Mesendoderm (in vitro differentiated cells): ENCODE measurements at places on chromosomes 16 and 17.

- no peak for DNase-seq
Measured at GRCh38 chr17:72887917-72888316, 204.6 kb downstream of the SLC39A11 start.

DNA sequence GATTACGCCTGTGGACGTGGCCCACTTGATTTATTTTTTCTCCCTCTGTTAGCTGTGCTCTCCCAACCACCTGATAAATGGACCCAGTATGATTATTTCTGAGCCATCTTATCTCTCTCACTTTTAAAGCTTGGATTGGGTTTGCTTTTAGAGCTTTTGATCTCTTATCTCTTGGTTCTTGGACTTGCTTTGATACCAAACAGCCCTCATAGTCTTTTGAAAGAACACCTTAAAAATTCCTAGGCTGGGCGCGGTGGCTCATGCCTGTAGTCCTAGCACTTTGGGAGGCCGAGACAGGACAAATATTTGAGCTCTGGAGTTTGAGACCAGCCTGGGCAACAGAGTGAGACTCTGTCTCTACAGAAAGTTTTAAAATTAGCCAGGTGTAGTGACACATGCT, 25.8 kb downstream of the SMTNL2 start:
- no peak for DNase-seq

GRCh38 chr16:9264067-9264466, 172.6 kb downstream of the HAPSTR1 start:
- no peak for DNase-seq

DNA sequence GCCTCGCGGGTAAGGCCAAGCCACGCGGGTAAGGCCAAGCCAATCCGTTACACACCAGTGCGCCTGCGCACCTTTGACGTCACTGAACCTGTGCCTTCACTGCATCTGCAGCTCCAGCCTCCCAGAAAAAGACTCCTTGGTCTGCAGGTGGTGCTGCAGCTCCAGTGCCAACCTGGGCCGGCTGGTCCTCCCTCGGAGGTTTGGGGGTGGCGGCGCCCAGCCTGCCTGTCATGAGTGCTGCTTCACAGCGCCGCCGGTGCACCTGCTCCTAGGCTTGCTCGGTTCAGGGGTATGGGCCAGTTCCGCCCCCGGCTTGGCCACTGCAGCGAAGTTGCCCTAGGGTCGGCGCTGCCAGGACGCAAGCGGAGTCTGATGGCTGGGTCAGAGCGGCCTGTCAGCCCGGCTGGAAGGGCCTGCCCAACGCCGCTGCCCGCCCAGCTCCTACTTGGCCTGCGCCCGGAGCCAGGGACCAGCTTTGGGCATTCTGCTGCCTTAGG, 146.6 kb downstream of the USP22 start:
- DNase-seq, result no peak

DNA sequence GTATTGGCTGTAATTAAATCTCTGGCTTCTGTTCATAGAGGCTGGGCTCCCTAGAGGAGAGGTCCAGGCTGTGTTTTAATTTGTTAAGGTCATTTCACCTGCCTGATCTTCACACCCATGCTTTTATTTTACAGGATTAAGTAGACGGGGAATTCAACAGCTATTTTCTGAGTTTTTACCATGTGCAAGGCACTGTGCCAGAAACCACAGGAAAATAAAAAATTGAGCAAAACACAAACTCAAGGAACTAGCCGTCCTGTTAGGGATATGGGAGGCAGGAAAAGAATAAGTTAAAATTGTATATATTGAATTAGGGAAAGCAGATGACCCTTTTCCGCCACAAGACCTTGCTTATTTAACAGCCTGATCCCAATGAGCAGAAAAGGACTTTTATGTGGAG, 29.1 kb downstream of the HS3ST3A1 start:
- DNase-seq, result no peak

- no peak for DNase-seq
Measured at GRCh38 chr16:50996166-50996829, 154.8 kb downstream of the SALL1 start.

- peak; percentile 79 for DNase-seq
Measured at GRCh38 chr17:14303343-14304221, 2.7 kb downstream of the HS3ST3B1 start.

- no peak for DNase-seq
Measured at GRCh38 chr17:65688307-65688706, 126.9 kb upstream of the AXIN2 start.

DNA sequence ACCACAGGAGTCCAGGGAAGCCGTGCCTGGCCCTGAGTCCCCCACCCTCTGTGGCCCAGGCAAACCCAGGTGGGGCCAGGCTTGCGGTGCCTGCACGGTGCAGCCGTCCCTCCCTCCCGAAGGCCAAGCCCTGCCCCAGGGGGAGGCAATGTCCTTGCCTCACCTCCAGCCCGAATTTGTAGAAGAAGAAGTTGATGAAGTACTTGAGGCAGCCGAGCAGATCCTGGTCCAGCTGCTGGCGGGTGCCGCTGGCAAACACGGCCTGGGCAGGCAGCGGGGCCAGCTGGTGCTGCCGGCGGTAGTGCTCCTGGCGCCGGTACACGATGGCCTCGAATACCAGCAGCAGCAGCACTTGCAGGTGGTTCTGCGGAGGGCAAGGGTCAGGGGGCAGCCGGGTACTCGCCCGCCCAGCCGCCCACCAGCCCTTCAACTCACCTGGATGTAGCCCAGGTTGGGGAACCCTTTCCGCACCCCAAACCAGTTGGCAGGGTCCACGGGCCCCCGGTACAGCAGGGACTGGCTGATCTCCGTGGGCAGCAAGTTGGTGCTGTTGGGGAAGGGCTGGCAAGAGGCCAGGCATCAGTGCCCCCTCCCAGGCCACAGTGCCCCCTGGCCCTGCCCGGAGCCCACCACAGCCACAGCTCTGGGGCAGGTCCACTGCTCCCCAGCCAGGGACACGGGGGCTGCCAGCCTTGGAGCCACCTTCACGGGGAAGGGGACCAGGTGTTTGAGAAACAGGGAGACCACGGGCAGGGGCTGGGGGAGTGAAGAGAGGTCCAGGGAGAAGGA, 26.1 kb downstream of the CTU2 start:
- DNase-seq, result no peak

GRCh38 chr17:74643826-74644225, 20.3 kb upstream of the CD300E start:
- DNase-seq, result peak; percentile 65

DNA sequence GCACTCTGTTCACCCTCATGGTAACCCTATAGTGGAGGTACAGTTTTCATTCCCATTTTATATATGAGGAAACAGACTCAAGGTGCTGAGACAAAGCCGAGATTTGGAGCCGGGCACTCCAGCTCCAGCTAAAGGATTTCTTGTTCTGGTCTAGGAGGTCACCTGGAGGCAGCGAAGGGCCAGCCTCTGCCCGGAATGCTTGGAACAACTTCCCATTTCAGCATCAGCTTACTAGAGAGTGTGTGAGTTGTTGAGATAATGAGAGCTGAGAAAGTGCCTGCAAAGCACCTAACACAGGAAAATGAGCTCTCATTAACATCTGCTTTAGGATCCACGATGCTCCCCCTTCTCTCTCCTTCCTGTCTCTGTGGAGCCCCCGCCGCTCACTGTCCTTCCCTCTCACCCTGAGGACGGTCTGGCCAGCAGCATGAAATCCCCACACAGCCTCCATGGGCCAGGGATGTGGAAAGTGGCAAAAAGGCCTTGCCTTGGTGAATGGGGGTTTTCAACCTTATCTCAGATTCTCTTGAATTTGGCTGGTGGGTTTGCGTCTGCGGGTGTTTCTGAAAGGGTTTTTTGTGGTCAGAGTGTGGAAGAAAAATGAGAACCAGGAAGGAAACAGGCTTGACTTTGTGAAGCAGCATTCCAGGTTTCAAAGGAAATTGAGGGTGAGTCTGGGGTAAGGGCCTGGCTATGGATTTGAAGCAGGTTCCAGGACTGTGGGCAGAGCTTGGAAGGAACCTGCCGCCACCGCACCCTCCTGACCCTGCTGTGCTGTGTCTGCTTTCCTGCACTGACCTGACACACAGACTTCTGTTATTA, 178.7 kb downstream of the FOXL1 start:
- DNase-seq, result no peak

DNA sequence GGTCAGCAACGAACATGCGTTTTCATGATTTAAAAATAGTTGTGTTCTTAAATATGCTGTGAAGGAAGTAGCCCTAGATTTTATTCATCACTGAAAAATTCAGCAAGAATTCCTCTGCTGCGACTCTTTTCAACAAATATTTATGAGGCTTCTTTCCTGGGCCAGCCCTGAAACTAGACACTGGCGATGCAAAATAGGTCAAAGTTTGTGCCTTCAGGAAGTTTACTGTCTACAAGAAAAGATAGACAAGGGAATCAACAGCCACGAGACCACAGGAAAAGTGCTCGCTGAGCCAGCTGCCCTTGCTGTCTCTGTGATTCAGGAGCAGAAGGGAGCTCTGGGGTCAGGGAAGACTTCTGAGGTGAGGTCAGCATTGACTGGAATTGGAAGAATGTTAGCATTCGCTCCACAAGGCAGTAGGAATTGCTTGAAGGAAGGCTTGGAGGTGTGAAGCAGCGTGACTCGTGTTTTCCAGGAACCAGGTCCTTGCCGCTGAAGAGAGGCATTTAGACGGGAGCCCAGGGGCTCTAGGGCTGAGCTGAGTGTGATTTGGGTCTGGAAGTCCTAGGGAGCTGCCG, 1.9 kb upstream of the RPL26 start:
- DNase-seq, result peak; percentile 100

DNA sequence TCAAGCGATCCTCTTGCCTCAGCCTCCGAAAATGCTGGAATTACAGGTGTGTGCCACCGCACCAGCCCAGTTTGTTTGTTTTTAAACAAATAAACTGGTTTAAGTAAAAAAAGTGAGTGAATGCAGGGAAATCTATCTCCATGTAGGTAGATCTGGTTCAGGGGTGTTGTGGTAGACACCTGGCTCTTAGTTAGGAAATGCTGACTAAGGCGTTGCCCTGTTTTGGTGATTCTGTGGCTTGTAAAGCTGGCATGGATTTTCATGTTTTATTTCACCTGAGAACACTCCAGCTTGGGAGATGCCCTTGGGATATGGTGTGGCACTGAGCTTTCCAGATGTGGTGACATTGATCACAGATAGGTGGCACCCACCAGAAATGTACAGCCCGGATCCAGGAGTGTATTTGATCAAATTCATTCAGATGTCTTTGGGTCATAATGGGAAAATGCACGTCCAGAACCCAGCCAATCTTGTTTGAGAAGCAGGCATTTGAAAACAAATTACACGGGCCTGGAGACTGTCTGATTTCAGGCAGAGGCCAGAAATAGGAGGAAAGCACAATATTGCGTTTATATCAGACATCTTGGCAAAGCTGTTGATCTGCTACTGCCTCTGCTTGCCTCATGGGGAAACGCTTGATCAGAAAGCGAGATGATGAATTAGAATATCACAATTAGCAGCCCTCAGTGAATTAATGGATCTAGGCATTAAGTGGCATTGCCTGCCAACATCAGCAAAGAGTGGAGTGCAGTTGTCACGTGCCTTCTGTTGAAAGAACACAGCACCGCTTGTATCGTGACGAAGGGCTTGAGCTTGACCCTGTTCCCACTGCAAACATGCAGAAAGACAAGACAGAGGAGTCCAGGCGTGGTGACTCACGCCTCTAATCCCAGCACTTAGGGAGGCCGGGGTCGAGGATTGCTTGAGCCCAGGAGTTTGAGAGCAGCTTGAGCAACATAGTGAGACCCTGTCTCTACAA, 7.3 kb upstream of the IL34 start:
- peak; percentile 44 for DNase-seq

DNA sequence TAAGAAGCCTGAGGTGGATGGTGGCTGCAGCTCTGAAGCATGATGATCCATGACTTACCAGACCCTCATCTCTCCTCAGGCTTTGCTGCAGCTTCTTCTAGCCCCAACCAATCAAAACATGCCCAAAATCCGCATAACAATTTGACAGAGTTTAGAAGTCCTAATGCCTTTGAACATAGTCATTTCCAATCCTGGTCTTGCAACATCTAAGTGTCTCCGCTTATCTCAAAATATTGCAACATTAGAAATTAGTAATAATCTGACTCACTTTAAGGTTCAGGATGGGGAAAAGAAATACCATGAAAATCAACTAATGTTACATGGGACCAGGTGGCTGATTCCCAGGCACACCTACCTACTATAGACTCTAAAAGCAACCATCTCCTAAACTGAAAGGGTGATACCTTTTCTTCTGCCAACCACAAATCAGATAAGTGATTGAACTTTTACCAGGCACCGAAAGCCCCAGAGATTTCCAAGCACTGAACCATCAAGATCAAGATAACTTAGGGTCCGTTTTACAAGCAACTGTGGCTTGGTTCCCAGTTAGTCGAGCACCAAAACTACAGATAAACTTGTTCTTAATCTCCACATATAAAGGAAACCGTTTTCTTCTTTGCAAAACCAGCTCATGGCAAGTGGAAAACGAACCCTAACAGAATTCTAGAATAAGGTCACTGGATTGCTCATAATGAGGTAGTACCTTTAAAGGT, 14.0 kb downstream of the ERN1 start:
- no peak for DNase-seq

GRCh38 chr16:9523994-9524393, 432.6 kb downstream of the HAPSTR1 start:
- DNase-seq, result no peak

DNA sequence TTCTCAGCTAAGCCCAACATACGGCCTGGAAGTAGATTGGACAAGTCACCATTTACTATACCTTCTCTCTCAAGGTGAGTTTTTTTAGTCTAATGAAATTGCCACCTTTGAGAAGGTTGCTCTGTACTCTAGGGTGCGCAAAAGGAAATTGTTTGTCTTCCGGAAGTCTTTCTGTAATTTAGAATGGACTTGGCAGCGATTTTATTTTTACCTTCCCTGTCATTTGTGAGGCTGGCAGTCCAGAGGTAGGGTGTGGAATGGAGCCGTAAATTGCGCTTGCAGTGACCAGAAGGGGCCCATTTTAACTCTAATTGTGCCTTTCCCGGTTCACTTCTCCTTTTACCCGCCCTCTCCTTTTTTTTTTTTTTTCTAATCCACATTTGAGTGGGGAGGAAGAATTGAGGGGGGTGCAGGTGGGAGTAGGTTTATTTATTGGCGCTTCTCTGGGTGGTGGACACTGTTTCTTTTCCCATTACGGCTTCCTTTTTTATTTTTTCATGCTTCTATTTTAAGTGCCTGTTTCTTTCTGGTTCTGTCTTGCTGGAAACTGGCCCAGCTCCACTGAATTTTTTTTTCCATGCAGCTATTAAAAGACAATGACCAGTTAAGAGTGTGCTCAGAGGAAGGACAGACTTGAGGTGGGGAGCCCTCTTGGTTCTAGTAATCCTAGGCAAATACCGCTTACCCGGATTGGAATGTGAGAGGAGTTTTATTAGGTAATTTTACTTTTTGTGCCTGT, 89.7 kb upstream of the CLEC18A start:
- no peak for DNase-seq

- DNase-seq, result no peak
Measured at GRCh38 chr16:72001180-72001874, 1.1 kb upstream of the PKD1L3 start.

- peak; percentile 78 for DNase-seq
Measured at GRCh38 chr16:57519796-57520360, 16.5 kb downstream of the CCDC102A start.

GRCh38 chr16:4970010-4970409, 11.9 kb downstream of the SEC14L5 start:
- no peak for DNase-seq
